Activated T-helper 2 cell treated with anti-CD3 and anti-CD28 coated beads, Interferon-gamma antibody, Interleukin-2, Interleukin-4, amounts not matched to agents 10 μg/mL and 5 μg/mL and 100 μg/mL, durations not matched to agents 14 hours and 24 hours and 36 hours (primary cell): ENCODE measurements at places on chromosomes 5 and 9.

GRCh38 chr5:92180391-92180790 is 797.3 kb upstream of the ARRDC3 start:
- H3K27ac ChIP-seq, result no peak overlapping the region
- H3K4me3 ChIP-seq, result no peak overlapping the region
- DNase-seq, result no peak
- H3K27me3 ChIP-seq, result no peaks in the 10 kb centered on the region

DNA sequence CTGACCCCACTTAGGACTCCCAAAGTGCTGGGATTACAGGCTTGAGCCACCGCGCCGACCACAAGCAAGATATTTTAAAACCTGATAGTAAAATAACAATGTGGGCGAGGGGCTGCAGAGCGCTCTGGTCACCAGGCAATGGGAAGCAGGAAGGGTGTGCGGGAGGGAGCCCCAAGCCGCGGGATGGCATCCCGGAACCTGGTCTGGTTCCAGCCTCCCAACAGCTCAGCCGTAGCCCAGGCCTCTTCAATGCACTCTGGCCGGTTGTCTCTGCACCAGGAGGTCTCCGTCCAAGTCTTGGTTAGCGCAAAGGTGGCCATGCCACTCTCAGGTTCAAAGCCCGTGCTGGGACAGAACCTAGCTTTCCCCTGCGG is 694 bp upstream of the UAP1L1 start:
- H3K27ac ChIP-seq, result no peak overlapping the region
- H3K4me3 ChIP-seq, result peak overlapping the region; percentile 64
- H3K27me3 ChIP-seq, result no peaks in the 10 kb centered on the region
- peaks cover 9% of the 10 kb centered on the region for H3K36me3 ChIP-seq

DNA sequence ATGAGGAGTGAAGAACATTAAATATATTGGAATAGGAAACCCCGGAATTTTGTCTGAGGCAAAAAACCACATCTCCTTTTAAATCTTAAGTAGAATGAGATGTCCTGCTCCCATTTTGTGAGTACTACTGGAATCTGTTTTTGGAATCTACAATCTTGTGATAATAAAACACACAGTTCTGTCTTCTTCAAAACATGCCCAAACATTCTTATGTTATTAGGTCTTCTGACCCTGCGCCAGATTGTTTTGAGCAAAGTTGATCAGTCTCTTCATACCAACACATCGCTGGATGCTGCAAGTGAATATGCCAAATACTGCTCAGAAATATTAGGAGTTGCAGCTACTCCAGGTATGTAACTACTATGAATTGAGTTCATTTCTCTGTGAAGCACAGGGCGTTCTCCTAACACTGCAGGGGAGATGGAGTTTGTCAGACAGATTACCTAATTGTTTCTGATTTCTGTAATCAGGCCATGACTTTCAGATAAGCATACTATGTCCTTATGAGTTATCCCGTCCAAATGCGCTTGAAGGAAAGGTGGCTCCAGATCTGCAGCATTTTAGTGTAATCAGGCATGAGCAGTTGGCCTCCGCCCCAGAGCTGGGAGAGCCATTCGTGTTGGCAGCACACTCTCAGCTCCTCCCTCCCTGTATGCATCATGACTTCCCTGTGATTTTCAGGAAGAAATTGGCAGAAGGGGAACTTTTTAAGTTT is 88.0 kb downstream of the NLN start:
- peaks cover 43% of the 10 kb centered on the region for H3K36me3 ChIP-seq
- no peak for DNase-seq
- peaks cover 22% of the 10 kb centered on the region for H3K4me1 ChIP-seq
- no peak overlapping the region for H3K27ac ChIP-seq
- no peak overlapping the region for H3K4me3 ChIP-seq
- peaks cover 16% of the 10 kb centered on the region for H3K27me3 ChIP-seq

DNA sequence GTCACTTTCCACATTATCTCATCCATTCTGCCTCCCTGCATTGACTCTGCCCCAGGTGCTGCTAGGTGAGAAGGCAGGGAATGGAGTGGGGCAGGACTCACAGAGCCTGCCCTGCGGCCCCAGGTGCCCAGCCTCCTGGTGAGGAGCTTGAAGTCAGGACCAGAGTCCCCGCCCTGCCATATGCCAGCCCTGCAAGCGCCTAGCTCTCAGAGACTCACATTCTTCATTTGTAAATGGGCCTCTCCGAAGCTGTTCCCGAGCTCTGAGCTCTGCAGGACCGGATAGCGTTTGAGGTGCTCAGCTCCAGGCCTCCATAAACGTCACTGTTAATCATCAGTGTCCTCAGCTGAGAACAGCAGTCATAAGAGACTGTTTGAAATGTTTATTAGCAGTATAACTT is 75.1 kb upstream of the STXBP1 start:
- DNase-seq, result no peak
- H3K27ac ChIP-seq, result no peak overlapping the region
- no peak overlapping the region for H3K4me3 ChIP-seq

DNA sequence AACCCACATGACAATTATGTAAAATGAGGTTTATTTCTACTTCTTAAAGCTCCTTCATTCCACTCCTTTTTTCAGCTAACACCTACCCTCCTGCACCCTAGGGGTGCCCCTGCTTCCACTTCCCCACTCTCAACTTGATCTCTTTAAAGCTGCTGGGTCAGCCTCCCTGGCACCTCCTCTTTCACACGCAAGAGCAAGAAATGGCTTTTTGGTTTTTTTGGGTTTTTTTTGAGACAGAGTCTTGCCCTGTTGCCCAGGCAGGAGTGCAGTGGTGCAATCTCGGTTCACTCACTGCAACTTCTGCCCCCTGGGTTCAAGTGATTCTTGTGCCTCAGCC is 64.4 kb downstream of the SUSD1 start:
- no peaks in the 10 kb centered on the region for H3K4me1 ChIP-seq
- H3K4me3 ChIP-seq, result no peak overlapping the region
- H3K27ac ChIP-seq, result no peak overlapping the region
- no peaks in the 10 kb centered on the region for H3K27me3 ChIP-seq
